ENCODE measurements at places on chromosomes 5 and 9. TPM values are rescaled to one million over a fixed set of nuclear protein-coding genes. Genes with fewer than 3 reads are reported as not detected.

Gene DDX4
- not detected for total RNA-seq

Gene C5orf46
- total RNA-seq: not detected

Gene CNTNAP3B
- total RNA-seq: 5.8 TPM

Gene LTC4S
- total RNA-seq: 1.6 TPM

Gene FCN2
- not detected for total RNA-seq

Gene SPACA9
- 3.3 TPM for total RNA-seq

Gene SLC1A3
- total RNA-seq: 2.7 TPM

Gene C5orf58
- not detected for total RNA-seq

Gene CYSTM1
- total RNA-seq: 12.3 TPM

Gene C9orf85
- 5.8 TPM for total RNA-seq

Gene LRRC19
- total RNA-seq: not detected

Gene JAKMIP2
- total RNA-seq: 14.1 TPM

Measured in bronchus fibroblast of lung (primary cell).